ENCODE measurements at places on chromosomes 16 and 17. TPM values are rescaled to one million over a fixed set of nuclear protein-coding genes. Genes with fewer than 3 reads are reported as not detected.

Gene RSL1D1
- 183 TPM for total RNA-seq

Gene TNS4
- total RNA-seq = not detected

Gene GDPD1
- total RNA-seq = 0.49 TPM

Gene ITGA2B
- total RNA-seq = not detected

Gene AOC2
- total RNA-seq = 0.25 TPM

Gene PTGES3L
- 0.65 TPM for total RNA-seq

Gene CCL4L2
- not detected for total RNA-seq

Gene ZG16B
- 1.4 TPM for total RNA-seq

Gene NTN1
- 0.81 TPM for total RNA-seq

Gene ABCA9
- 122 TPM for total RNA-seq

Gene DYNLRB2
- not detected for total RNA-seq

Gene FBXO39
- 0.57 TPM for total RNA-seq

Gene C1QL1
- total RNA-seq = not detected

Gene LRRC75A
- total RNA-seq = 6.1 TPM

Gene SYCE1L
- 0.09 TPM for total RNA-seq

Gene RNPS1
- 94.7 TPM for total RNA-seq

Gene TBC1D3C
- not detected for total RNA-seq

Gene OTOA
- total RNA-seq = 0.09 TPM

Gene VWA3A
- total RNA-seq = 0.18 TPM

Gene TUBD1
- total RNA-seq = 4.0 TPM

Gene APOBR
- not detected for total RNA-seq

Gene GPR139
- not detected for total RNA-seq

Gene KRTAP2-1
- not detected for total RNA-seq

Gene SLC12A3
- not detected for total RNA-seq

Gene SCARF1
- 1.3 TPM for total RNA-seq

Gene HAGHL
- 10.6 TPM for total RNA-seq

Gene ZSCAN10
- total RNA-seq = not detected

Gene FBXL16
- under 0.01 TPM for total RNA-seq

Gene KRTAP1-5
- total RNA-seq = not detected

Measured in fibroblast of the aortic adventitia (primary cell).